Stimulated activated CD4-positive, alpha-beta T cell treated with anti-CD3 and anti-CD28 coated beads, Interleukin-1b, Interleukin-23, amount 100 ng/mL, for 1 hour (primary cell): ENCODE measurements at places on chromosomes 5 and 9.

GRCh38 chr5:9477537-9477936 lies 68.3 kb downstream of the SEMA5A start:
- no peak for DNase-seq

- no peak for DNase-seq
Measured at GRCh38 chr5:60797482-60798153, 46.5 kb downstream of the ELOVL7 start.

DNA sequence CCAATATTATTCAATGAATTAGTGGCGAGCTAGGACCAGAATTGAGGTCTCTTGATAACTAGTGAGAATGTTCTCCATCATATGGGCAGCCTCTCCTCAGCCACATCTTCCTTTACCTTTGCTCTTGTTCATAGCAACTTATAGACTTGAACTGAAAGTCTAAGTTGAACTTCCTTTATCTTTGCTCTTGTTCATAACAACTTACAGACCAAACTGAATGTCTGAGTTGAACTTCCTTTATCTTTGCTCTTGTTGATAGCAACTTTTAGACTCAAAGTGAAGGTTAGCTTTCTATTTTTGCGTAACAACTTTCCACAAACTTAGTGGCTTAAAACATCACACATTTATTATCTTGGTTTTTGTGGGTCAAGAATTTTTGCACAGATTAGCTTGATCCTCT lies 146.4 kb upstream of the C9orf72 start:
- DNase-seq = no peak

DNA sequence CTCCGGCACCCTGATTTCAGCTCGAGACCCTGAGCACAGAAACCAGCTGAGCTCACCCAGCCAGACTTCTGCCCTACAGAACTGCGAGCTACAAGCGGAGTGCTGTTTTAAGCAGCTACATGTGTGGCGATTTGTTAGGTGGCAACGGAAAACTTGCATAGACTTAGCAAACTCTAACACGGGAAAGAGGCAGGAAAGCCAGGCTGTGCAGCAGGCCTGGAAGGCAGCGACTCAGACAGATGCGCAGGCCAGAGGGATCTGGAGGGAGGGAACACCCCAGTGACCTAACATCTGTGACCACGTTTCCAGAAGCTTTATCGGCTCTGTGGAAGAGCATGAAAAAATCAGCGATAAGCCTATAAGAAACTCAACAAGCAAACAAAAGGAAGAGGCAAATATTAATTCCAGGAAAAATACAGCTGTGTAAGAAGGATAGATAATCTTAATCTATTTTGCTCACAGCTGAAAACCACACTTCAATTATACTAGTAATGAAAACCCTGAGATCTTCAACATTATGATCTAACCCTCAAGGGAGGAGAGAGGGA lies 11.0 kb downstream of the UBAC1 start:
- no peak for DNase-seq

- DNase-seq = no peak
Measured at GRCh38 chr5:149596712-149597111, 15.4 kb downstream of the ARHGEF37 start.

- DNase-seq = no peak
Measured at GRCh38 chr5:132344775-132345514, 24.6 kb upstream of the SLC22A5 start.

- no peak for DNase-seq
Measured at GRCh38 chr9:7756088-7756487, 43.5 kb downstream of the DMAC1 start.

GRCh38 chr5:157165668-157166067 lies 396 bp downstream of the GARIN3 start:
- DNase-seq = no peak

- no peak for DNase-seq
Measured at GRCh38 chr5:72511774-72512592, 4.8 kb upstream of the ZNF366 start.

GRCh38 chr9:120481248-120481647 lies 98.7 kb downstream of the CDK5RAP2 start:
- DNase-seq = no peak

- DNase-seq = no peak
Measured at GRCh38 chr5:11497651-11498050, 406.6 kb downstream of the CTNND2 start.

DNA sequence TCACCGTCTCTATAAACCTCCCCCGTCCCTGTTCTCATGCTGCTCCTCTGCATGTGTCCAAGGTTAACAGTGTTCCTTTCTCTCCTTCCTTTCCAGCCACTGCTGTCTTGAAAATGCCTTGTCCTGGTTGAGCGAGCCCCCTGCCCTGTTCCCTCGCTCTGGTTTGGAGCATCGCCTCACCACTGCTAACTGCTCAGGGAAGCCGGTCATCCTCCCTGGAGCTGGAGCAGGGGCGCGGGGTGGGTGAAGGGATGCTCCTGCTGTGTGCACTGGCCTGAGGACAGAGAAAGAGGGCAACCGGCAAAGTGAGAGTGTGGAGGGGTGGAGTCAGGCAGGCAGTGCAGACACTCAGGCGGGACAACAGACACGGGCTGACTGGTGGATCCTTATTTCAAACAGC lies 19.4 kb downstream of the UBE2QL1 start:
- DNase-seq = no peak

- no peak for DNase-seq
Measured at GRCh38 chr9:131650254-131650653, 89.6 kb downstream of the RAPGEF1 start.

DNA sequence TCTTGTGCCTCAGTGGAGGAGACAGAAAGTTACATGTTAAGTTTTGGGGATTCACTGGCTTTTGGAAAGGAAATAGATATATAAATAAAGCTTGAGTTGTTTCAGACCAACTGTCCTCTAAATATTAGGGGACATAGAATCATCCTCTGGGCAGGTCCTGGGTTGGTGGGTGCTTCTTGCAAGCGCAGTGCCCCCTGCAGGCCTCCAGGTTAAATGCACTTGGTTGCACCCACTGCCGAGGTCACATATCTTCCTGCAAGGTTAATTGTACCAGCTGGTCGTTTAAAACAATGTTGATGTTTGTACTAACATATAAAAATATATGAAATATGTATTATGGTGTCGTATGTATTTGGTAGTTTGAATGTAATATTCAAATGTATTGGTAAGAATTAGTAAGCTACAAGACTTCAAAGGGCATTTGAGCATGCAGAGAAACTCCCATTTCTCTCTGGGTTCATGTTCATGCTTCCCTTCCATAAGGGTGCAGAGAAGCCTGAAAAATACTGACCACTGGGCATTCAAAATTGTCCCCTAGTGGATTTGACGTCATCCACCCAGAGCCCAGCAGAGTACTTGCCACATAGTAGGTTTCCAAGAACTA lies 87.0 kb downstream of the ZNF618 start:
- no peak for DNase-seq

DNA sequence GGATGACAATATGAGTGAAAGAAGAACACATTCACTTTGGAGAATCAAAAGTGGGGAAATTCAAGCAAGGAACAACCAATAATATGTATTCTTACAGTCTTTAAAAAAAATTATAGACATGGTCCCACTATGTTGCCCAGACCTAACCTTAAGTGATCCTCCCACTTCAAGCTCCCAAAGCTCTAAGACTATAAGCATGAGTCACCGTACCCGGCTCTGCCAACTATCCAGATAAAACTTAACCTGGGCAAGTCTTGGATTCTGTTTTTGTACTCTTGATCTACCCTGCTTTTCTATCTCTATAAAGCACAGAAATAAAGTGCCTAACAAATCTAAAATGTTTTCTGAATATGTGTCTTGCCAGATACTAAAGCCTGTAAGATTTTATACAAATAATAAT lies 30.9 kb downstream of the CEMIP2 start:
- no peak for DNase-seq

DNA sequence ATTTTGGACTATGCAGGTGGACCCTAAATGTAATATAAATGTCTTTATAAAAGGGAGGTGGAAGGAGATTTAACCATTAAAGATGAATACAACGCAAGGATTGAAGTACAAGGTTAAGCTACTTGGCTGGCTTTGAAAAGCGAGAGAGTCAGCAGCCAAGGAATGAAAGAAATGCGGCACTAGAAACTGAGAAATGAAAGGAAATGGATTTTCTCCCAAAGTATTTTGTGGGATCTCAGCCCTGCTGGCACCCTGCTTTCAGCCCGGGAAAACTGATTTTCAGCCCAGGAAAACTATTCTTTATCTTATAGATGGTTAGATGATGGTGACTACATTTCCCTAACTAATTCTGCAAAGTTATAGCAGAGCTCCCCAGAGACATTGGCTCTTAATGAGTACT lies 1349.6 kb upstream of the C9orf72 start:
- no peak for DNase-seq

- DNase-seq = no peak
Measured at GRCh38 chr5:138054847-138055558, 22.1 kb upstream of the FAM13B start.

DNA sequence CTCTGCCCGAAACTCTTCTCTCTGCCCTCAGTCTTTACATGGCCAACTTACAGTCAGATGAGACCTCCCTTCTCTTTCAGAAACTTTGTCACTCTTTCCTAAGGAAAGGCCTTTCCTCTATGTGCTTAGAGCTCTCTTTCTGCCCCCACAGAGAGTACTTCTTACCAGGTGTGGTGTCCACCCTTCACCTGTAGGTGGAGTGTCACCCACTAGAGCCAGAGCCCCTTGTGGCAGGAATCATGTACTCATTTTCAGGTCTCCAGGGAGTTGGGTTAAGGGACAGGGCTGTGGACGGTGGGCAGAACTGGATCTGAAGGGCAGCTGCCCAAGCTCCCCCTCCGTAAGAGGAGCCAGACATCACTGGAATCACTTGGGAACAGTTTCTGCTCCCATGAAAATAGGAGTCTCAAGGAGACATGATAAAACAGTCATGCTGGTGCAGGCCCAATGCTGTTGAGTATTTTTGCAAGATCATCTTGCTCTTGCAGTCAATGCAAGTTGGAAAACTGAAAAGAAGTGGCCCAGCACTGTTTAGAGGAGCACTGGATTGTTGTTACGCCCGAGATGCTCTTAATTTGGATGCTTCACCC lies 436.7 kb downstream of the ZSWIM6 start:
- no peak for DNase-seq

DNA sequence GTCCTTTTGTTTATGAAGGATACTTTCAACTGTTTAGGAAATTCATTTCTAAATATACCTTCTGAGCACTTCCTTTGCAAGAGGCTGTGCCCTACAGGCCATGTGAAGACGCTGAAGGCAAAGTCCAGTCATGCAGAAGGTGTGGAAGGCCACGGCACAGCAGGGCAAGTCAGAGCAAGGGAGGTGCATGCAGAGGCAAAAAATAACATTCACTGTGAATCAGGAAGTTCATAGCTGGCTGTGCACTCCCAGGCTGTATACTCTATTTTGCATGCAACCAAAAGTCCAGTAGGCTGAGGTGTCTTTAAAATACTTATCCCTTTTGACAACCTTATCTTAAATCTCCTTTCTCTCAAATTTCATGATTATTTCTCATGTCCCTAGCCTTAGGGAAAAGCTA lies 50.3 kb downstream of the GNAQ start:
- no peak for DNase-seq

DNA sequence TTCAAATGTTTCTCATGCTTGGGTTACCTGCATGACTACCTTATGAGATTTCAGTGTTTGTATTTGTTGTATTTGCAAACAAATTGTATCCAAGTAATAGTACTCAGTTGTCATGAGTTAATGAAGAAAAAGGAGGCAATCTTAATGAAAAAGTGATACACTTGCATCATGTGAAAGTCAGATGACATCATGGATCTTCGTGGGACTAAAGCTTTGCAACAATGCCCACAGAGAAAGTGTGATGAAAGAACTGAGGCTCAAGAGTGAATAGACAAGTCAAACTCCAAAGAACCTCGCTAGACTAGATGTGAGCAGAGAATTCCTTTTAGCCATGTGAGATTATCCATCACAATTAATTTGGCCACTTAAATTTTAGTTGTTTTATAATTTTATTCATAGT lies 75.4 kb upstream of the ADRB2 start:
- no peak for DNase-seq

DNA sequence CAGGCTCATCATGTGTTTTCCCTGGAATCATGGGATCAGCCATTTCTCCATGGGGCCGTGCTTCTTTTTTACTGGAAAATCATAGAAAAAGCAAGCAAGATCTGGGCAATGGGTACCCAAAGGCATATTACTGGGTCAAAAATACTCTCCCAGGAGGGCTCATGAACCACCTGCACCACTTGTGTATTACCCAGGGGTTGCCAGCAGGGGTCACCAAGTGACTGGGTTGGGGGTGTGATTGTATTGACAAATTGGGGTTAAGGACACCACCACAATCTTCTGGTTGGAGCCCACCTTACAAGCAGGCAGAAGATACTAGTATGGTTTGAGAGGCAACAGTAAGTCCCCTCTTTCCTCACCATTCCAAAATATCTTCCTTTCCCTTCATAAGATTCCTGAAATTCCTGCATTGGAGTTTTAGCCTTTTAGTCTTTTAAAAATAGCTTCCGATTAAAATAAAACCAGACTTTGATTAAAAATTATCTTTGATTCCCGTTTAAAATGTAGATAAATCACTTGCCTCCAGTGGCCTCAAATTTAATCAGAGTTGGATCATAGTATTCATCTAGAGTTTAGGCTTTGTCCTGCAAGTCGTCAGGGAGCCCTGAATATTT lies 603.3 kb downstream of the KIF4B start:
- DNase-seq = no peak

DNA sequence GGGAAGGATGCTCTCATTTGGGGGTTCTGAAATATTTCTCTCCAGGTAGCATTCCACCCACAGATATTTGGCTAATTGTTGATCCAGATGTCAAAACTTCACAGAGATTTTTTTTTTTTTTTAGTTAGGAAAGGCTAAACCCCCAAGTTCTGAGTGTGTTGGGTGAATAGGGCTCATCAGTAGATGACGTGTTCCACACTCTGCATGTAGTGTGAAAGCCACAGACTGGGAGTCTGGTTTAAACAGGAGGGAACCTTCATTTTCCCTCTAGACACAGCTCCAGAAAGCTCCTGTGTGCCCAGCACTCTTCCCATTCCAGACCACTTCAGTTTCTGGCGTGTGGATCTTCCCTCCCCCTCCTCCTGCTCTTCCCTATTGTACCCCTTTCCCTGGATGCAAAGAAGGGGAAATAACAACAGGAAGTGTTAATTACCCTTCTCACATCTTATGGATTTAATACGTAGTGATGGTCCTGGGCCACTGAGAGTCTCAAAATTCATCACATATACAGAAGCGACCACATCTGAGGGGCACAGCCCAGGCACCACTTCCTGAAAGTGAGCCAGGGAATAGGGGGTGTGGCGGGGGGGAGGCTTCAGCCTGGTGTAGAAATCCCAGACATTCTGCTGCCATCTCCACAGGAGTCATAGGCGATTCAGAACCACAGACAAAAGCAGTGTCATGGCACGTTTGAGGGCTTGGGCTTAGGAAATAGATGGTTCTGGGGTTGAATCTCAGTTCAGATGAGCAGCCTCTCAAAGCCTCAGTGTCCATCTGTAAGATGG lies 65.1 kb downstream of the DAP start:
- DNase-seq = no peak

DNA sequence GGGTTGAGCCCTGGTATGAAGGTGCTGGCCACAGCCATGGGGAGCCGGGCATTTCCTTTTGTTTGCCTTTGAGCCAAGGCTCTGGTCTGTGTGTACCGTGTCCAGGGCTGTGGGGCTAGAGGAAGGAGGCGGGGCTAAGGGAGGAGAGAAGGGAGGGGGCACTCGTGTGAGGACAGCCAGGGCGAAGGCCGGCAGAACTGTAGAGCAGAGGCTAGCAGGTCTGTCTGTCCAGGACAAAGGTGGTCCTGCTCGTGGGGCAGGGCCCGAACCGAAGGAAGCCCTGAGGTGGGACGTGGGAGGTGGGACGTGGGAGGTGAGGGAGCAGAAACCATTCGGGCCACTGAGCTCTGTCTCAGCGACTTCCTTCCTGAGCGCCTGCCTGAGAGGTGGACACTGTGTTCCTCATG lies 41.3 kb upstream of the TESK1 start:
- DNase-seq = no peak

GRCh38 chr5:124444147-124444775 lies 302.2 kb downstream of the ZNF608 start:
- DNase-seq = no peak
